Esophagus squamous epithelium (tissue), 5 donors: ENCODE measurements at places on chromosomes 1 and 21.

DNA sequence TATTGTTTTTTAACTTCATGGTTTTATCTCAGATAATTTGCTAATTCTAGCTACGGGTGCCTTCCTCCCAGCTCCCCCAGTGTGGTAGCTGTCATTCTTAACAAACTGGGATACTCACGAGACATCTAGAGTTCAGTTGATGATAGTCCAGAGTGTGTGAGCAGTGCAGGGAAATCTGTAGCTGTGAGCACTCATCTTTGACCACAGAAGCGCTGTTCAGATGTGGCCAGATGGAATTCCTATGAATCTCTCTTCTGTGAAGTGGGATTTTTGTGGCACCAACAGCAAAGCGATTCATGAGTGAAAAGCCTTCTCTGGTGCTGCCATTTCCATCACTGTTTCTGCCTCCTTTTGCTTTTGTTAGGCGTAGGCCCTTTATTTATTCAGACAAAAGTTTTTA is 125.1 kb downstream of the NFIA start:
- DNase-seq, result no peak

DNA sequence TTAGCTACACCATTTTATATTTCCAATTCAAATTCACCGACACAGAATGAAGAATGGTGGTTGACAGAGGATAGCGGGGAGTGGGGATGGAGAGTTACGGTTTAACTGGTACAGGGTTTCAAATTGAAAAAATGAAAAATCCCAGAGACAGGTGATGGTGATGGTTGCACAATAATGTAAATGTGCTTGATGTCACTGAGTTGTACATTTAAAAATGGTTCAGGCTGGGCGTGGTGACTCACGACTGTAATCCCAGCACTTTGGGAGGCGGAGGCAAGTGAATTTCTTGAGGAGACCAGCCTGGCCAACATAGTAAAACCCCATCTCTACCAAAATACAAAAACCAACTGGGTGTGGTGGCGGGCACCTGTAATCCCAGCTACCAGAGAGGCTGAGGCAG is 31.2 kb upstream of the SHCBP1L start:
- no peak for DNase-seq

DNA sequence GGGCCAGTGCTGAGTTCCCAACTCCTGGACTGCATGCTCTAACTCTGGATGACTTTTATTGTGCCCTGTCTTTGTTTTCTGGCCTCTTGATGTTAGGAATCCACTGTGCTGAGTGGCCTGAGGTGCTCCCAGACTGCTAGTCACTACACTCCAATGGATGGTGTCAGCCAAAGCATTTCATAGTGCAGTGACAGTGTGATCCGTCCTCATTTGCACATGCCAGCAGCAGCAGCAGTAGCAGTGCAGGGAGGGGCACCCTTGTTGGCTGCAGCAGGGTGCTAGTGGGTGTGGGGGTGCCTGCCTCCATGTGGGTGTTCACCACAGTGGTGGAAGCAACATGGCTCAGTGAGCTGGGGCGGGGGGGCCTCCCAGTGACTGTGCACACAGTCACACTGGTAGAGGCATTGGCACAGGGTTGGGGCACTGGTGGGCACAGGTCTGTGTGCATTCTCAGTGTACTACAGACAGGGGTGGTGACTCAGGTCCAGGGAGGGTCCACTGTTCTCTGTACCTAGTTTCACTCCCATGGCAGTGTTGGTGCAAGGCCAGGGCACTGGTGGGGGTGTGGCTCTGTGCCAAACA is 214.0 kb downstream of the ZC3H11B start:
- DNase-seq, result no peak

DNA sequence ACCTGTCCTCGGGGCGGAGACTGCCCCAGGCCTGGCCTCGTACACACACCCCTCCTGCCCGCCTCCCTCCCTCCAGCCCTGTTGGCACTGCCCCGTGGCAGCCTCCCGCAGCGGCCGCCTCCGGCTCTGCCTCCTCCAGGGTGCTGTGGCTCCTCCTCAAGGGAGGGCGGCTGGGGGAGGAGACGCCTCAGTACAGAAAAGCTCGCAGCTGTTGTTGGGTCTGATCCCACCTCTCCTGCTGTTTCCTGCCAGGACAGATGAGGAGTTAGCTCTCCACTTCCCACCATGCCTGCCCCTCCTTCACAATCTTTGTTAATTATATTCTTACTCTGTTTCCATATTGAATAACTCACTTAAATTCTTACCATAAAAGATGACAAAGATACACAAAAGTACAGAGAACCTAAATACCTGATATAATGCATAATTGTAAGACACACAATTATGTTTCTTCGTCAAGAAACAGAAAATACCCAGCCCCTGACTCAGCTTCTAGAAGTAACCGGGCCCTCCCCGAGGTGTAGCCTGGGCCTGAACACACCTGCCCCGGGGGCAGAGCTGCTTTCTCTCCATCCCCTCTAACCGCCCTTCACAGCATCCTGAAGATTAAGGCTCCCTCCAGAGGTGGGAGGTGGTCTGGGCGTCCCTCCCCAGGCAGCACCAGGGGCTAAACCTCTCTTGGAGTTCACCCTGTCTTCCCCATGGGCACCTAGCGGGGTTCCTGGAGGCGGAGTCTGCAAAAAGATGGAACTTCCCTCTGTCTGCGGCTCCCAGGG is 30.6 kb upstream of the COL6A1 start:
- DNase-seq, result no peak

DNA sequence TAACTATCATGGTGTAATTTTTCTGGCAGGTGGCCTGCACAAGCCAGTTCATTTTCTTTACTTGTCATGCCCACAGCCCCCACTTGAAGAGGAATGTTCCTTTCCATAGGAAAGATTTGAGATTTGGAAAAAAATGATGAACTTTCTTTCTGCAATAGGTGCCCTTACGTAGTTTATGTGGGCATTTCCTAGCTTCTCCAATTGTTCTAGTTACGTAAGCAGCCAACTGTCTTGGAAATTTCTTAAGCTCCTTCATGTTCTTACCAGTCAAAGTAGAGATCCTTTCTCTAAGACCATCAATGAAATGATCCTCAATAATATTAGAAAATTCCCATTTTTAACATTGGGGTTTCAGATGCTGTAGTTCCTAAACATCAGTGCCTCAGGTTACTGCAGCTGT is 109.5 kb upstream of the F3 start:
- no peak for DNase-seq

DNA sequence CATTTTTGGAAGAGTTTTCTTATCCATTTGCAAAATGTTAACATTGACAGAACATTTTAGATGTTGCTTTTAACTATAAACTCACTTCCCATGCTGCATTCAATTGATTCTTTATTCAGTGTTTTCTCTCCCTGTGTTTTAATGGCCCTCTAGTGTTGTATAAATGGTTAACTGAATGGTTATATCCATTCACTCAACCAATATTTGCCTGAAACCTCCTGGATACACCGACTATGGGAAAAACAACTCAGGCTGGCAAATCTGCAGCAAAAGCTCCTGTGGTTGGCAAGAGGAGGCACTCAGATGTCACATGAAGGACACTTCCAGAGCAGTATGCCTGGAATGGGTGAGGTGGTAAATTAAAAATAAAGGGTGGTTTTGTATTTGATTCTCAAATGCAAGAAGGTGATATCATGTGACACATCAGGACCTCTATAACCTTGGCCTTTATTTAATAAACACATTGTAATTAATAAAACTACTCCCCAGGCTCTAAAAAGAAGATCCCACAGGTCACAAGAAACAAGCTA is 107.6 kb downstream of the BCAR3 start:
- no peak for DNase-seq

- no peak for DNase-seq
These were observed 668.8 kb downstream of the PTPRC start for GRCh38 chr1:199307496-199308264.

DNA sequence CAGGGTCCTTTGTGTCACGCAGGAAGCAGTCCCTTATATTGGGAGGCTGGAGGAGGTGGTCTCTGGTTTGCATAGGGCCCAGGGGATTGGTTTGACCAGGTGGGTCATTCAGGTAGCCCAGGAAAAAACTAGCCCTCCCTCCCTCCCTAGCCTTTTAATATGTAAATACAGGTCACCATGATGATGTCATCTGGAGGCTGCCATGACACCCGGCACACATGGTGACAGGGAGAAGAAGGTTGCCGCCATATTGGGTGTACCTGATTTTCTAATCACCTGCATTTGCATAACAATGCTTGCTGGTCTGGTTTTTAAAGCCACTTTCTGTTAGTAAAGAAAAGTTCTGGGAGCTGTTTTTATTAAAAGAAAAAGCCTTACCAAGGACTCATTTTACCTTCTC is 791.0 kb upstream of the ADGRL4 start:
- DNase-seq, result no peak

GRCh38 chr1:222247081-222247480 is 300.8 kb downstream of the HHIPL2 start:
- no peak for DNase-seq

- DNase-seq, result no peak
These were observed 39.0 kb upstream of the MYSM1 start for GRCh38 chr1:58738876-58739275.

- no peak for DNase-seq
These were observed 30.9 kb upstream of the RBM15 start for GRCh38 chr1:110308247-110308646.

GRCh38 chr1:107767156-107767582 is 197.8 kb downstream of the VAV3 start:
- no peak for DNase-seq
